Stimulated activated CD8-positive, alpha-beta memory T cell treated with anti-CD3 and anti-CD28 coated beads, Interleukin-15, amount 100 ng/mL, for 4 hours (primary cell): ENCODE measurements at places on chromosomes 12 and 14.

DNA sequence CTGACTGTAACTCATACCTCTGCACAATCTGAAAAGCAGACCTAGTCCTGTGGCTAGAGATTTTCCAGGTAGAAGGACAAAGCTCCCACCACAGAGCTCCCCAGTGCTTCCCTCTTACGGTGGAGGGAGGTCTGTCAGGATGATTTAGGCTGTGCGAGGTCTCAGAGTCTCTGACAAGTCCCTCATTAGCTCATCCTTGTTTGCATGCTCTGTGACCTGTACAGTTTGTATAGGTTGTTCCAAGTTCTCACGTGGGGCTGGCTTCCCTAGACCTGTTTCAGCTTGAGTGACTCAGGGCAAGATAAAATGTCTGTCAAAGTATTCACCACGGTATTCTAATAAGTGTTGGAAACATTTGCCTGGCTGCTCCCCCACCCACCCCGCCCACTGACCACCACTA is 34.8 kb downstream of the ASCL1 start:
- DNase-seq = no peak

- DNase-seq = no peak
Observed at GRCh38 chr14:102323102-102323501, 3.6 kb downstream of the ZNF839 start.

DNA sequence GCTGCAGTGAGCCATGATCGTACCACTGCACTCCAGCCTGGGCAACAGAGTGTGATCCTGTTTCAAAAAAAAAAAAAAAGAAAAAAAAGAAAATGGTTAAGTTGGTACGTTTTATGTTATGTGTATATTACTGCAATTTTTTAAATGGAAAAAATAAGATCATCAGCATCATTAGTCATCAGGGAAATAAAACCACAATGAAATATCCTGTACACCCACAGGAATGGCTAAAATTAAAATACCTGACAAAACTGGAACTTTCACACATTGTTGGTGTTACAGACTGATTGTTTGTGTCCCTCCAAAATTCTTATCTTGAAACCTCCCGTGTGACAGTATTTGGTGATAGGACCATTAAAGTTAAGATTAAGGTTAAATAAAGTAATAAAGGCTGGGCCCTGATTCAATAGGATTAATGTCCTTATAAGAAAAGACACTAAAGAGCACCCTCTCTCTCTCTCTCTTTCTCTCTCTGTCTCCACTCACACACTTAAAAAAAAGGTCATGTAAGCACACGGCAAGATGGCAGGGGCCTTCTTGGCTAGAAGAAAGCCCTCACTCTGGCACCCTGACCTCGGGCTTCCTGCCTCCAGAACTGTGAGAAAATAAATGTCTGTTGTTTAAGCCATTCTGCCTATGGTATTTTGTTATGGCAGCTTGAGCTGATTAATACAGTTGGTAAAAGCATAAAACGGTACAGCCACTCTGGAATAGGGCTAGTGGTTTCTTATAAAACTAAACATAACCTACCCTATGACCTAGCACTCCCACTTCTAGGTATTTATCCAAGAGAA is 48.3 kb upstream of the ZFP36L1 start:
- DNase-seq = no peak

GRCh38 chr12:57845478-57846284 is 848 bp downstream of the CTDSP2 start:
- peak; percentile 31 for DNase-seq

- no peak for DNase-seq
Observed at GRCh38 chr12:67475725-67476124, 172.8 kb upstream of the DYRK2 start.

DNA sequence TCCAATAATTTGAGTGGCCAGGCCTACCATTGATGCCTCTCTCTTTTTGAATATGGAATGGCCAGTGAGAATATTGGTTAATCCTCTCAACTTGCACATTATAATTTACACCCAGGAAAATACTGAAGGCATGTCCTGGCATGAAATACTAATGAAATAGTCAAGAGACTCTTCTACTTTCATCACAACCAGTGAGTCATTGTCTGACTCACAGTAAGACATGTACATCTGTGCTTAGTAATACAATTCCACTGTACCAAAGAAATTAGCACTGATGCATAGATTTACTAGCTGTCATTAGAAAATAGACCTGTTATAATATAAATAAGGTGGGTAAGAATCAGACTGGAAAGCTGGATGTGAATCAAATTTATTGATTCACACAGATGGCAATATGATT is 31.6 kb downstream of the KCNC2 start:
- DNase-seq = no peak

DNA sequence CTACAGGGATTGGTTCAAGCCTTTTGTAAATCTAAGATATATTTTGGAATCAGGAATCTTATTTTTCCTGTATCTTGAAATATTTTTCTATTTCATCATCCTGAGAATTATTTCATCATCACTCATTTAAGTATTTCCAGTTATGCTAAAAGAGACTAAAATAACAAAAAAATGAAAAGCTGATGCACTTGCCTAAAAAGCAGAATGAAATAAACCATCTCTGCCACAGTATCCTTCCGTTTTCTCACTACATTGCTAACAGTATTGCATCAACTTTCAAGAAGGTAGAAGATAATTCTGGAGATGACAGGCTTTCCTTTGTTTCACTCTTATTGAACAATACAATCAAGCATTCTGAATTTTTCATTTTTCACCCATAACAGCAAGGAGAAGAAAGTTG is 31.1 kb upstream of the EIF5 start:
- no peak for DNase-seq

- DNase-seq = no peak
Observed at GRCh38 chr12:3743803-3744202, 9.1 kb downstream of the CRACR2A start.

GRCh38 chr12:121648458-121649028 is 20.9 kb downstream of the MORN3 start:
- no peak for DNase-seq

DNA sequence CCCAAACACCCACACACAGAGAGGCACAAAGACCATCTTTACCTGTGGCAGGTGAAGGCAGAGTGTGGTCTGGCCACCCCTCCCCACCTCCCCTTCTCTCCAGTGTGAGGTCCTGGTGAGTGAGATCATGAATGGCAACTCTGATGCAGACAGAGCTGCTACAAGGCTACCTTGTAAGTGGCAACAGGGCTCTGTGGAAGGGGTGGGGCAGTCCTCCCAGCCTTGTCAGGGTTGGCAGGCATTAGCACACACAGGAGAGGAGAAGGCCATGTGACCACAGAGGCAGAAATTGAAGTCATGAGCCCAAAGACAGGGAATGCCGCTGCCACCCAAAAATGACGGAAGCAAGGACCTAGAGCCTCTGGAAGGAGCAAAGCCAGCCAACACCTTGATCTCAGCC is 30.7 kb downstream of the VWF start:
- no peak for DNase-seq

- DNase-seq = no peak
Observed at GRCh38 chr12:122891661-122892525, 4.0 kb downstream of the VPS37B start.

DNA sequence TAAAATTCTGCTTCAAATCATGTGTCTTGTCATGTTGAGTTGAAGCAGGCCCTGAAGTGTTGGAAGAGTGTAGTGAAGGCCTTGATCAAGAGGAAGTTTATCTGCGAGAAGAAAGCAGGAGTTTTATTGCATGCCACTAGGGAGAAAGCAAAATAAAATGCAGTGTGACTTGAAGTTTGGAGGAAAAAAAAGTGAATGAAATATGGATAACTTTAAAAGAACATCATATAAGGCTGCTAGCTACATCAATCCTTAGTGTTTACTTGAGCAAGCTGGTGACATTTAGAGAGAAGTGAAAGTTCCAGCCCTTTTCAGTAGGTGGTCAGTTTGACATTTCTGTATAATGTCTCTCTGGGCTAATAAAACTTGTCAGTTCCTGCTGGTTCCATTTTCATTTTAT is 841.1 kb downstream of the TMTC2 start:
- no peak for DNase-seq

DNA sequence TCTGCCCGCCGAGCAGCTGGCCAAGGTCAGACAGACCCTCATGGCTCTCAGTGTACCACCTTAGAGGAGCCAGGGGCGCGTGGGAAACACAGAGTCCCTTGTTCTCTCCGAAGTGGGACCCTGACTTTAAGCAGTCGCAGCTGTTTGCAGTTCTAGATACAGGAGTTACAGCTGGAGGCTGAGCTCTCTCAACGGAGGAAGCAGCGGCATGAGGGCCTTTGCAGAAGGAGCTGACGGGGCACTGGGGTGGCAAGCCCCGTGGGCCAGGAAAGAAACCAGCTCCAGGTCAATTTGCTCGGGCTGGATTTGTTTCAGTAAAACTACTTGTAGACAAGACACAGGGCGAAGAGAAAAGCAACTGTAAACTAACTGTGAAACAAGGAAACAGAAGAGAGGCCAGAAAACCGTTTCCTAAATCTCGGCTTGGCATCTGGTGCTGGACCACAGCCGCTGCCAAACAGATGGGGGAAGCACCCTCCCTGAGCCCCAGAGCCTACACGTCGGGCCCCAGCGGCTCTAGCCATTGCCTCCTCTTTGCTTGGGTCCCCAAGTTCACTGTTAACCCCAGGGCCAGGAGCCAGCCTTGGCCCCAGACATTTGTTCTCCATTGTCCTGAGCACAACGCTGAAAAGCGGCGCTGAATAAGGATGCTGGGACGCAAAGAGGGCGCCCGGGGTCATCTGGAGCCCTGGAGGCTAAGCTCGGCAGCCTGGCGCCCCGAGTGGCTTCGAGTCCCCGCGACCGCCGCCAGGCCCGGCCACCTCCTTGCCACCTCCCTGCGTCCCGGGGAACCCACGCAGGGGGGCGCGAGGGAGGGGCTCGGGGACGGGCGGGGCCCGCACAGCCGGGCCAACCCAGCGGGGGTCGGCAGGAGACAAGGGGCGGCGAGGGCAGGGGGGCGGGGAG is 914 bp upstream of the PACS2 start:
- DNase-seq = no peak

DNA sequence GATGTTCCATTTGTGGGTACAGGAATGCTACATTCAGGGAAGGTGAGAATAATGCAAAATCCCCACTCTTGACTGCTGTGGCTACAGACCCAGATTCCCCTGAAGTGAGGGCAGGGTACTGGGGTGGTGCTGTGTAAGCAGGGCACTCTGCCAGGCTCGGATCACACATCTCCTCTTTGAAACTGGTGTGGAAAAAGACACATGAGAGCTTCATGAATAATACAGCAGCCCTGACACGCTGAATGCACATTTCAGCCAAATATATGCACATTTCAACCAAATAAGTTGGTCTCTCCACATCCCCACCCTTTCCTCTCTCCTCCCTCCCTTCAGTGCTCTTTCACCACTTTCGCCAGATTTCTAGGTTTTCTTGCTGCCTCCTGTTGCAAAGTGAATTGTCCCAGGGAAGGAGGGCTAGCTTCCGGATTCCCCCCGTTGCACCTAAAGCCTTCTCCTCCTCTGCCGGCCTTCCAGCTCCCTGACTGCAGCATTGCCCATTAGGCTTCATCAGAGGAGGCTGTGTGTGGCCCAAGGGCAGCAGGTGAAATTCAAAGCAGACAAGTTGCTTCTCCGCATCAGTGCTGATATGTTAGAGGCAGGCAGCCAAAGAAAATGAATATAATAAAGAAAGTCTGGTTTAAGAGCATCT is 118.2 kb upstream of the TMCC3 start:
- DNase-seq = no peak

GRCh38 chr12:109701064-109701463 is 12.6 kb upstream of the FAM222A start:
- no peak for DNase-seq

- no peak for DNase-seq
Observed at GRCh38 chr12:27343255-27344000, 10.8 kb downstream of the BMAL2 start.

DNA sequence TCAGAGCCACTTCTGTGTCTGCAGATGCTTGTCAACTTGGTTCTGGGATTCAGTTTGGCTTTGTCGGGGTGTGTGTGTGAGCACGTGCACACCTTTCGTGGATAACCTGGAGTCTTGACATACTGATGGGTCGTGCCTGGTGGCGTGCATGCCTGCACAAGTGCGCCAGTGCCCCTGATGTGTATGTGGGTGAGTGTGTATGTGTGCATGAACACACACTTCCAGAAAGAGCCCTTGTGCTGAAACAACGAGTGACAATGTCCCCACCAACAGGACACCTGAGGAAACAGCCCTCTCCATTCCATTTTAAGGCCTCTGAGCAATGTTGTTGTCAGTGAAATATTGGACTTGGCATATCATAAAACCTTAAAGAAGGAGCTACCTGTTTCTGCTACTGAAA is 53.9 kb downstream of the SMUG1 start:
- no peak for DNase-seq

DNA sequence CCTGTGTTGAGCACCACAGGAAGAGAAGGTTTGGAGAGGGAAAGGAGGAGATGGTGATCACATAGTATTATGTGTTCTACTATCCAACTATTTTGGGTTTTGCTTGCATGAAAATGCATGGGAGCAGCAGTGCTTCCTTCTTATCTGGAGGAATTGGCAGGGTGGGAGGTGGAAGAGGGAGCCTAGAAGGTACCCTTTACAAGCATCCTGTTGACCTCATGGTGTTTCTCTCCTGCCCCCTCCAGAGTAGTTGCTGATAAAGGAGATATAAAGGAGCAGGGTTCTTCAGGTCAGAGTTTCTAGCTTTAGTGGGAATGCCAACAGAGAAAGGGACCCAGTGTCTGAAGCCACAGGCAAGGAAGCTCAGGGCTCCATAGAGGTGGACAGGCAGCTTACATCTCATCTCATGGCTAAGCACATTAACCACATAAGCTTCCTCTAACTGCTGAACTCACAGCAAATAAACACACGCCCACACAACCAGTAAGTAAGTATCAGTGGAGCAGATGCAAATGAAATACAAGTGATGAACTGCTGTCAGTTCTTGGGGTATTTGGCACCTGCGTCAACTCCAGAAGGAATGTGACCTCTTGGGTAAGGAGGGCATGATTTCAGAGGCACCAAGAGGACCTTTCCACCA is 174.2 kb upstream of the SLC38A2 start:
- DNase-seq = no peak

GRCh38 chr14:74595006-74595735 is 16.9 kb downstream of the LTBP2 start:
- DNase-seq = no peak
